Activated CD4-positive, CD25-positive, alpha-beta regulatory T cell treated with anti-CD3 and anti-CD28 coated beads, Interleukin-2, amount 50 U/mL, for 72 hours (primary cell): ENCODE measurements at places on chromosomes 3 and 15.

DNA sequence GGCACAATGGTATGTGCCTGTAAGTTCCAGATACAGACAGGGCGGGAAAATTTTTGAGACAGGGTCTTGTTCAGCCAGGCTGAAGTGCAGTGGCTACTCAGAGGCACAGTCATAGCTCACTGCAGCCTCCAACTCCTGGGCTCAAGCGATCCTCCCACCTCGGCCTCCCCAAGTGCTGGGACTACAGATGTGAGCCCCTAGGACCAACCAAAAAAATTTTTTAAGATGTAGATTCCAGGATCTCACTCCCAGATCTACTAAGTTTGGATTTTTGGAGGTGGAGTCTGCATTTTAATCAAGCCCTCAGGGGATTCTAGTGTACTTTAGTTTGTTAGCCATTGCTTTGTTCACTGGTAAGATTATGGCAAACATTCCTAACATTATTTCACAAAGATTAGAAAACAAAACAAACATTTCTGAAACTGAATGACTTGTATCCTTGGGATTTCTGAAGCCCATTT, 2.7 kb downstream of the LIPH start:
- no peak for DNase-seq

DNA sequence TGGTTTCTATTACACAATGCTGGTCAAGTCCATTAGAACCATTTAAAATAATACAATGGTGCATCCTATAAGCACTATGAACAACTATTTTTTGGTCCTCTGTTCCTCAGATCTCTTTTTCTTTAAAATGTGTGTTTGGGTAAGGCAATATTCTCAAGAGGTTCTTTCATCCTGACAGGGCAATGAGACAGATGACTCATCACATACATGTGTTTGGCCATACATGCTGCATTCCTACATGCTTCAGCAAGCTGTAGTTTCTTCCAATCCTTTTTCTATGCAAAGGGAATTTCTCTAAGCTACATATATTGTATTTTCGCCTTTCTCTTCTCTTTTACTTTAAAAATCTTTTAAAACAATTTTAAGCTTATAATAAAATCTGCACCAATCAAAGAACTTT, 52.7 kb downstream of the OTOL1 start:
- no peak for DNase-seq

GRCh38 chr3:12995389-12996180, 77.6 kb downstream of the IQSEC1 start:
- no peak for DNase-seq

DNA sequence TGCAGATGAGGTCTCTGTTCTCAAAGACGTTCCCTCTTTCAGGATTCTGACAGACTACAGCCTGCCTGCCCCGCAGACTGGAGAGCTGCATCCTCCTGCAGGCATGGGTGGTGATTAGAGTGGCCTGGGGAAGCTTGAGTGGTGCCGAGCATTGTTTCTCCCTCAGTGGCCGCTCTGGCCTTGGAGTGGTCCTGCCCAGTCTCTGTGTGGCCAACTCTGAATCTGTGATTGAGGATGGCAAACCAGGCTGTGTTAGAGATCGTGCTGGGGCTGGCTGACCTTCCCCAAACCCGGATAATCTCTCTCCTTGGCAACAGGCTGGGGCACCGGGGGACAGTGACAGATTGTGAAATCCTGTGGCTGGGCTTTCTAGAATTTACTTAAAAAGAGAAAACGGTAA, 11.0 kb upstream of the ADCY5 start:
- no peak for DNase-seq

DNA sequence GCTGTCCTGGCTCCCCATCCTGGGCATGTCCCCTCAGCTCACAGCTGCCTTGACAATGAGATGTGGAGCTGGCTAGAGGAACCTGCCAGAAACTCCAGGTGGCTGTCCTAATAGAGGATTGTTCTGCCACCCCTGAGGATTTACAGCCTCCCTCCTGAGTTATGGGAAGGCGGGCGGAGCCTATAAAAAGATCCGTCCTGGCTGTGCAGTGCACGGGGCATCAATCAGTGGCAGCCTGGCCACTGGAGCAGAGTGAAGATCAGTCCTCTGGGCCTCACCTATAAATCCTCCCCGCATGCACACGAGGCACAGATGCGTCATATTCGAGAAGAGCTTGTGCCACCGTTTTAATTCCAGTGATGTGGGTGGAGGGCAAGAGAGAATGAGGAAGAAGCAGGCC, 90.0 kb downstream of the MEGF11 start:
- DNase-seq, result no peak

DNA sequence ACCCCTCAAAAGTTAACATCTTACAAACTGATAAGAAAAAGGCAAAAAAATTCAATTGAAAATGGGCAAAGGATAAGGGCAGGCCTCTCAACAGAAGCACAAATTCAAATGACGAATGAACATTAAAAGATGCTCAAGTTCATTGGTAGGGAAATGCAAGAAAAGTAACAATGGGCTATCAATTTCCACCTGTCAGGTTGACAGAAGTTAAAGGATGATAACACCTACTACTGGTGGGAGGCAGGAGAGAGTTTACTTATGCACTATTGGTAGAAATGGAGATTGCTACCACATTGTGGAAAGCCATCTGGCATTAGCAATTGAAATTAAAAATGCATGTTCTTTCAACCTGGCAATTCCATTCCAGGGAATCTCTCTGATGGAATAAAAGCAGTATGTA, 35.6 kb upstream of the TNFAIP8L3 start:
- no peak for DNase-seq

GRCh38 chr15:74458473-74458872, 2.5 kb downstream of the UBL7 start:
- DNase-seq, result no peak

GRCh38 chr3:57068437-57069089, 8.1 kb downstream of the SPATA12 start:
- no peak for DNase-seq

- no peak for DNase-seq
Measured at GRCh38 chr3:188539631-188540194, 385.8 kb downstream of the LPP start.

DNA sequence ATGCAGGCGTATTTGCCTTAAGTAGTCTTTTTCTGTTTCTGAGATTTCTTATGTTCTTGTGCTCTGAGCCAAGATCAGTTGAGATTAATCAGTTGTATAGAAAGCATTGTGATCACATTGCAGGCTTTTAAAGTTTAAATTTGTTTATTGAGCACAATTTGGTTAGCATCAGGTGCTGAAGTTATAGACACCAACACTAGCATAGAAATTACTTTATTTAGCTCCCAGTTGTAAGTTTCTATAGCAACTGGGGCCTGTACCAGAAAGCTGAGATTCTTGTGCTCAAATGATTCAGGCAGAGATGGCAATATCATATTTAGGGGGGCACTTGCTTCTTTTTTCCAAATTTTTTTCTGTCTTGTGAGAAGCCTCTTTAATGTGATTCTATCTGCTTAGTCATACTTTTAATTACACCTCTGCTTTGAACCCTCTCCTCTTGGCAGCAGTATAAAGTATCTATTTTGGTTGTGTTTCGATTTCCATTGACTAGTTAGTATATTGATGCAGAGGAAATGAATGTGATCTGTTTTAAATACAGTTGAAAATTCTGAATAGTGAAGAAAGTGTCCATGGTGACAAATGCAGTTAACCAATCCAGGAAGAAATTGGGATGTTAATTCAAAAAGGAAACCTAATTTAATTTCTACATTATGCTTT, 241.7 kb upstream of the GBE1 start:
- DNase-seq, result no peak

DNA sequence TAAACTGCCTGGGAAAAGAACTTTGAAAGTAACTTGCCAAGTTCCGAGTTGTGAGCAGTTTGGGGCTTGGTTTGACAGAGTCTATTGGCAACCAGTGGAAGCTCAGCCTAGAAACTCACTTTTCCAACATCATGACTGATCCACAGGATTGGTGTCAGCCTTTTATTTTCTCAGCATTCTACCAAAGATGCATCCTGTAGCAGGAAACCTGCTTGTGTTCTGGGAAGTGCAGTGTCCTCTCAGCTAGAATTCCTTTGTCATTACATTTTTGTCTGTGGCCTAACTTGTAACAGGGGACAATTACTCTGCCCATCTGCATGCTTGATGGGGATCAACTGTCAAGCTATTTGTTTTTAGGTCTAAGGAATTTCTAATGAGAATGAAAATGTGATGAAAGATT, 116.7 kb upstream of the LMOD3 start:
- DNase-seq, result no peak

DNA sequence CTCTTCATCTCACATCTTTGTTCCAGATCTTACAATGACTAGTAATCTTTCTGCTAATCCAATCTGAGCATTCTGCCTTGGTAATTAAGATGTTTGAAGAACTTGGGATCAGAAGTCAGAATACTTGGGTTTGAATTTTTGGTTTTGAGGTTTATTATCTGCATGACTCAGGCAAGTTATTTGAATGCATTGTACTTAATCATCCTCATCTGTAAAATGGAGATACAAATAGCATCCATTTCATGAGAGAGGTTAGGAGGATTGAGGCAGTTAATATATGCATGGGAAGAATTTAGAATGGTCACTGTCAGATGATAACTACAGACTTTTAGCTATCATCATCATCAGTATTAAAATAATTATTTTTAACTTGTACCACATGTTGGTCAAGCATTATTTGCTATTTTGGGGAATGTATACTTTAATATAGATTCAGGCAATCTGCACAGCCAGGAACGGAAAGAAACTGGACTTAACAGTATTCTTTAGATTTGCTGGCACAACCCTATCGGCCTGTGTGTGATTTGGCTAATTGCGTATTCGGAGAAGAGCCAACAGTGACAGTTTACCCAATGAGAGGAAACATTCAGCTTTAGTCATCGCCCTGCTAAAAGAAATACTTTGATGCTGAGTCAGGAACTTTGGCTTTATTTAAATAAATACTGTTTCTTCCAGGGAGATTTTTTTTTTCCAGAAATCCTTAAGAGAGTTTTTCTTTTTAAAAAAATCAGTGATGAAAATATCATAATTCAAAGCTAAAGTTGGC, 600.0 kb downstream of the ROBO1 start:
- DNase-seq, result no peak

DNA sequence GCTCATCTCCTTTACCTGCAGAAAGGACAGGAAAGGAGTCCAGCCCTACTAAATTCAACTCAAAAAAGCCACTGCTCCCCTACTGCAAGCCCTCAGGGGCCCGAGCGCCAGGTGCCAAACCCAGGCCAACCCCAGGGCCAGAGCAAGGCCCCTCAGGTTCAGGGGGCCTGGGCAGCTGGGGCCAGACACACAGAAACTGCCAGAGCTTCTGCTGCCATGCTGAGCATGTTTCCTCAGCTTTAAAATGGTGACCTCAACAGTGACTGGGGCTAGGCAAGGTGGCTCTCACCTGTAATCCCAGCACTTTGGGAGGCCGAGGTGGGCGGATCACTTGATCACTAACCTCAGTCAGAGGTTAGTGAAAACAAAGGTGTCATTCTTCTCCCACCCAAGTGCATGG, 38.8 kb downstream of the KLHL25 start:
- peak; percentile 13 for DNase-seq

GRCh38 chr3:45962033-45962432, 18.8 kb downstream of the CXCR6 start:
- DNase-seq, result no peak

- DNase-seq, result no peak
Measured at GRCh38 chr15:44366971-44367370, 60.5 kb upstream of the CTDSPL2 start.

- no peak for DNase-seq
Measured at GRCh38 chr3:37096288-37096687, 78.1 kb downstream of the LRRFIP2 start.

GRCh38 chr15:42736178-42736792, 643 bp downstream of the CDAN1 start:
- no peak for DNase-seq

DNA sequence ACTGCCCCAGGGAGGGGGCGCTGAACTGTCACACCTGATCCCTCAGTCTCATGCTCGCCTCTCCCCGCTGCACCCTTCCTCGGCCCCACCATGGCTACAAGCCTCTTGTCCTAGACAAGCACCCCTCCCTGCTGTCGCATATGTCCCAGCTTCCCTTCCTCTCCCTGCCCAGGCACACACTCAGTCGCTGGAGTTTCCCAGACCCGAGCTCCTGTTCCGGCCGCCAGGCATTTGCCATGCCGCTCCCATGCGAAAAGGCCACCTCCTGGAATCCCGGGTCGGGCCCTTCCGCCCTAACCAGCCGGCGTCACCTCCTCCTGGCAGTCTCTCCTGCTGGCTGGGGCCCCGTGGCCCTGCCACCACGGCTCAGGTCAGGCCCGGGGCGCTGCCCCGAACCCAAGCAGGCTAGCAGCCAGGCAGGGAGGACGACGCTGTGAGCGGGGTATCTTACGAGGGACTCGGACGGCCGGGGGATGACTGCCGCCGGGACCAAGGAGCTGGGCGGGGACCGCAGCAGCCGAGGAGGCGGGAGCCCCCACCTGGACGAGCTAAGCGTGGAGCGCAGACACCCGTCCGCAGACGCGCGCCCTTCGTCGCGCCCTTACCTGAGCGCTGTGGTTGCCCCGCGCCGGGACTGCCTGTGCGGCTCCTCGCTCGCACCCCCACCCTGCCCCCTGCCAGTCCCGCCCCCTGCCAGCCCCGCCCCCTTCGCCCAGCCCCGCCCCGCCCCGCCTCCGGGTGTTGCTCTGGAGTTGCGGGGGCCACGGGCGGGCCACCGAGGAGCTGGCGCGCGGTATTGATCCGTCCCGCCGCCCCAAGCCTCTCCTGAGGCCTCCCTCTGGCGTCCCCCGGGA, at the start of gene ALS2CL:
Gene ALS2CL (minus strand): TSS at position 642 of the 854 bp plus-strand sequence. CDS start 4,239 bp downstream, outside the sequence.
- peak; percentile 67 for DNase-seq

- DNase-seq, result peak; percentile 53
Measured at GRCh38 chr3:142447301-142447851, 461 bp downstream of the XRN1 start.

GRCh38 chr15:73812806-73813465, 59.8 kb upstream of the INSYN1 start:
- DNase-seq, result no peak

DNA sequence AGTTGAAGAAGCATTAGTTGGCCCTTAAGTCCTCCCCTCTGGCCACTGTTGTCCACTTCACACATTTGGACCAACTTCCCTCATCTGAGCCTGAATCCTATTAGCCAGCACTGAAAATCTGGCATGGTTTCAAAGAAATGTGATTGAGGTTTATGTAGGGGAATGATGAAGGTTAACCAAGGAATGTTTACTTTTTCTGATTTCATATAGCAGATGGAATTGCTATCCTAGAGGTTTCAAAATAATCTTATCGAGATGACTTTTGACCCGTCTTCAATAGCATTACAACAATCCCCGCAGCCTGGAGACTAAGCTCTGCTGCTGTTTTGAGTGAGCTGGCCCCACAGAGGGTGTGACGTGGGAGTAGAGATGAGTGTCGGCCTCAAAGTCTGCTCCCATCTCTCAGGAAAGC, 200.8 kb upstream of the IL12A start:
- no peak for DNase-seq

GRCh38 chr3:42127226-42127625, 36.1 kb downstream of the TRAK1 start:
- DNase-seq, result no peak

DNA sequence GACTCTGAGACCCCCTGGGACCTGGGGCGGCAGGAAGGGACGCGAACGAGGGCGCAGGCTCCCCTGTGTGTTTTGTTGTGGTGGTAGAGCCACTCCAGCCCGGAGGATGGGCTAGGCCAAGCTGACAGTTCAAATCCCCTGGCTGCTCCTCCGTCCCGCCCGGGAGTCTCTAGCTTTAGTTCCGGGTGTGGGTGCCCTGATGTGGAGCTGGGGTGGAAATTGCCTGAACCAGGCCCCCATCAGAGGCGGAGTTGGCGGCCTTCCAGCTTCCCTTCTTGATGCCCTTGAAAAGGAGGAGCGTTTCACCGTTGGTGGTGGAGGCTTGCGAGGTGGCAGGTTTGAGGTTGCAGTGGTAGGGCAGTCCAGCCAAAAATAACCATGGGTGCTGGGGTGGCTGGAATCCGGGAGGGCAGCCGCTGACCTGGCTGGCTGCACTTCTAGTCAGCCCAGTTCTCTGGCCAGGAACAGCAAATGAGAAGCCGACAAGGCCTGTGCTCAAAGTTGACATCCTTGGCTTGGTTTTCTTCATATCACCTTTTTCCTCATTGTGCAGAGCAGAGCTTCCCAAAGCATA, 817 bp downstream of the CLK3 start:
- DNase-seq, result peak; percentile 46
